Stimulated activated CD4-positive, alpha-beta T cell treated with anti-CD3 and anti-CD28 coated beads, TNF-alpha, amount 100 ng/mL, for 1 hour (primary cell): ENCODE measurements at places on chromosomes 6 and 20.

DNA sequence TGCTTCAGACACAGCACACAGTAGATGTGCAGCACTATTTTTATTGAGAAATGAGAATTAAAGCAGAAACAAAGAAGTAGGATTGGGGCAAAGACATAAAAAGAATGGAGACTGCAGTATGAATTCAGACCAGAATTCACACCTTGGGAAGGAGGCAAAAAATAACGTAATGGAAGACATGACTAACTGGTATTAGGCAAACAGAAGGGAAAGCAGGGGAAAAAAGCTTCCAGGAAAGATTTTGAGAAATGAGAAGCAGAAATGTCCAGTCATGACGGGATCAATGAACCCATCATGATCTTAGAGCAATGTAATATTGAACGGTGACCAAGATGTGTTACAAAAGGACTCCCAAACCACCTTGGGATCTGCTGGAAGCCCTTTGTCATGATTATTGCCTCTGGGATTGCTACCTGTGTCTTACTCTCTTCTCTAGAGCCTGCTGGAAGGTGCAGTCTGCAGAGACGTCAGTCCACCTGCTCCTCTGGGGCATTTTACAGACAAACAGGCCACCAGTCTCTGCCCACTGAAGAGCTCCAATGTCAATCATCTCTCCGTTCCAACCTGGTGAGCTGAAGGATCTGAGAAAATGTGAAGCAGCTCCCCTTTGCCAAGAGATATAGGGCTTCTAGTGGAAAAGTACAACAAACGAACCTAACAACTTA lies 8.7 kb downstream of the NUDT3 start:
- no peak for DNase-seq

DNA sequence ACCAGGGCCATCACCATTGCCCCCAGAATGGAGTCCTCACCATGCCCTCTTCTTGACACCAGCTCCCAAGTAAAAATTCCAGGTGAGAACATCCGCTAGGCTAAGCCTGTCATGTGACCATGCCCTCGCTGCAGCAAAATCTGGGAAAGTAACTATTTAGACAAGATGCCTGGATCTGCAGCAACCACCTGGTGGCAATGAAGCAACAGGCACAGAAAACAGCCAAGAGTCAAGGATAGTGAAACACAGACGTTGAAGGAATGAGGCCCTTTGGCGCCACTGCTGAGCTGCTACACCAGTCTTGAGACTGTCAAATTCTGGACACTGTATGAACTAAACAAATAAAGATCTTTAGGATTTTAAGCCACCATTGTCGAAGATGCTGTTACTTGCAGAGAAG lies 30.1 kb upstream of the TGM6 start:
- no peak for DNase-seq

DNA sequence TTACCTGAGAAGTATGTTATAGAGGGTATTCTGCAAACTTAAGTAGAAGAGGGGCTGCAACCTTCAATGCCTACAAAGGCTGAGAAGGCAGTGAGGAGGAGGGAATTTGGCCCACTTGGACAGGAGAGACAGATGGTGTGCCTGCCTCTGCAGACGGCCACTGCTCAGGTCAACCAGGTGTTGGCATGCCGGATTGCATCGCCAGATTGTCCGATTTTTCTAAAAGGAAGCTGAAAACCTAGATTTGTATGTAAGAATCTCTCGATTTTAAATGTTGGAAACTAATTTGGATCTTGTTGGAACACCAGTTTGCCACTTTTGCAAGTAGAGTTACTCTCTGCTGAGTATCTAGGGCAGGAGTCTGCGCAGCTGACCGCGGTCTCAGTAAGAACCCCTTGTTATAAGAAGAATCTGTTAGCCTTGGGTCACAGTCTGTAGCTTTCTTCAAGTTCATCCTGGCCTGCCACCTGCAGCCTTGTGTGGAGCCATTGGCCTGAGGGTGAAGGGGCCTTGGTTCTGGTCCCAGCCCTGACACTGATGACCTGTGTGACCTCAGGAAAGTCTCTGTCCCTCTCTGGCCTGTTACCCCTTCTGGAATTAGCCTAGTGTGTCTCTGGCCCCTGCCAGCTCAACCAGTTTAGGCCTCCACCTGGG lies 54.4 kb downstream of the TGM2 start:
- no peak for DNase-seq

- DNase-seq, result no peak
Measured at GRCh38 chr6:40755749-40756452, 168.7 kb upstream of the LRFN2 start.

- DNase-seq, result no peak
Measured at GRCh38 chr6:1640476-1640875, 30.8 kb downstream of the FOXC1 start.

GRCh38 chr20:35000311-35000921 lies 44.7 kb downstream of the MYH7B start:
- no peak for DNase-seq

DNA sequence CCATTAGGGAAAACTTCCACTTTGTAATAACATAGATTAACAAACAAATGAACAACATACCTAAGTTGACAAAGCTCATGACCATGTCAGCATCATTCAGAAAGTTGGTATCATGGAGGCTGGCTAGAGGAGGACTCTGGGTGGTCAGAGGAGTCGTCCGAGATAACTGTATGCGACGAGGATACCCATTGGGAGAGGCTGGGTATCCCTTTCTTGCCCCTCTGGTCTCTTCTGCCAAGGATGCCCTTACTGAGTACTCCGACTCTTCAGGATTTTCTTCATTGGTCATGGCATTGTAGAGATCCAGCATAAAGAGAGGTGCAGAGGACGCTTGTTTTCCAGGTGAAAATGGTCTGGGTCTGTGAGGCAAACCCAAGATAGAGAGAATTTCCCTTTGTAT lies 1.1 kb downstream of the BMP5 start:
- DNase-seq, result no peak

GRCh38 chr20:45796337-45797065 lies 4.7 kb downstream of the DNTTIP1 start:
- DNase-seq, result no peak

DNA sequence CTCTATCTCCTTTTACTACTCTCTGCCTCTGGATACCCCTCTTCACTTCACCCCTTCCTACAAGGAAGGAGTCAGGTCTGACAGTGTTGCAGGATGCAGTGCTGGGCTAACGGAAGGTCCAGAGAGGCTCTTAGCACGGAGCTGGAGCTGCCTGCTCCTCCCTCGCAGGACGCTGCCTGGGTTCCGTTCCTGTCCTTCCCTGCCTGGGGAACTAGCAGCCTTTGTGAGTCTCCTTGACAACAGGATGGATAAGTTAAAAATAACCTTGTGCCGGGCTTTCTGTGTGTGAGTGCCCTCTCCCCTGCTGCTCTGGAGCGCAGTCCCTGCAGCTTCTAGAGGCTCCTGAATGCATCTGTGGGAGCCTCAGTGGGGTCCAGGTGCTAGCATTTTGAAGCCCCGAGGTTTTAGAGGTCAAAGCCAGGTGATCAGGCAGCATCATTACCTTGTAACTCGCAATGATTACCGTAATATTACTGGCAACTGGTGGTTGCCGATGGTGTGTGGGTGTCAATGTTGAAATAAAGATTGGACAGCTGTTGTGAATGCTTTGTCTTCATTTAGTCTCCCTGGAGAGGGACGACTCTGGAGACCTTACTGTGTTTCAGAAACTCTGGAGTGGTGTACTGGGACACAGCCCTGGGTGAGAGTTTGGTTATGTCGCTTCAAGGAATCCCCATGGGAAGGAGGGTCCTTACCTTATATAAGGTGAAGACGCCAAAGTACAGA lies 44.4 kb downstream of the CDS2 start:
- no peak for DNase-seq

DNA sequence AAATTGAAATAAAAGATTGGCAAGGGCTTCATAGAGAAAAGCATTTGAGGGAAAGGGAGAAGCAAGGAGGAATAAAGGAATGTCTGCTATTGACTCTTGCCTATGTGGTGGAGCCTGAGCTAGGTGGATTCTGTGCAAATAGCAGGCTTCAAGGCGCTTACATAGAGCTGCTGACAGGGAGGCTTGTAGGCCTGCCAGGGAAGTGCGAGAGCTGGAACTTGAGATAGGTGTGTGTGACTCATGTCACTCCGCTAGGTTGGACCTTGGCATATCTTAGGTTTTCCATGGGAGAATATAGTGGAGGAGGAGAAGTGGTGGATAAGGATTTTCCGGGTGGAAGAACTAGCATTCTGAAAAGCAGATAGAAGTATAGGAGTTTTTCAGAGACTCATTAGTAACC lies 14.0 kb downstream of the SNRNP48 start:
- no peak for DNase-seq

DNA sequence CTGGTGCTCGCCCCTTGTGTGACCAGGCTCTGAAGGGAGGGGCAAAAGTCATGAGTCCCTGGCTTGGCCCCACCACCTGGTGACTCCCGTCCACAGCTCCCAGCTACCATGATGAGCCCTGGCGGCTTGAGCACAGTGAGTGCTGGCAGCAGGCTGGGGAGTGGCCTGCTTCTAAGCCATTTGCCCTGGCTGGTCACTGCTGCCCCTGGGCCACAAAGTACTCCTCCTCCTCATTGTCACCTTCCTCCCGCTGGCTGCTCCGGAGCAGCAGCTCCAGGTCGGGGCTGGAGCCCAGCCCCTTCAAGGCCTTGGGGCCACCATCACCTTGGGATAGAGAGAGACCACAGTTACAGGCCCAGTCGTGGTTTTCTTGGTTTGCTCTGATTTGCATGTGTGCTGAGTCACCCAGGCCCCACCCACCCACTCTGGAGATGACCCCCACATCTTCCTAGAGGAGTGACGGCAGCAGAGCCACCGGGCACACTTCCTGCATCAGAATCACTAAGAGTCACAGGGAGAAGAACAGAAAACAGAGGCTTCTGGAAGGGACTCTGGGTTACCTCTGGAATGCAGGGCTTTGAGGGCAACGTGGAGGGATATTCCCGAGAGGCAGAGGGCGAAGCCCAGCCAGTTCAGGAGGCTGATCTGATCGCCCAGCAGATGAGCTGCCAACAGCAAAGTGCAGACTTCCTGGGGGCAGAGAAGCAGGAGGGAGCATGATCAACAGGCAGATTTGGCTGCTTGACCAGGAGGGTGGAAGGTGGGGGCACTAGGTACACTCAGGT lies 42.1 kb upstream of the CDH22 start:
- DNase-seq, result no peak

DNA sequence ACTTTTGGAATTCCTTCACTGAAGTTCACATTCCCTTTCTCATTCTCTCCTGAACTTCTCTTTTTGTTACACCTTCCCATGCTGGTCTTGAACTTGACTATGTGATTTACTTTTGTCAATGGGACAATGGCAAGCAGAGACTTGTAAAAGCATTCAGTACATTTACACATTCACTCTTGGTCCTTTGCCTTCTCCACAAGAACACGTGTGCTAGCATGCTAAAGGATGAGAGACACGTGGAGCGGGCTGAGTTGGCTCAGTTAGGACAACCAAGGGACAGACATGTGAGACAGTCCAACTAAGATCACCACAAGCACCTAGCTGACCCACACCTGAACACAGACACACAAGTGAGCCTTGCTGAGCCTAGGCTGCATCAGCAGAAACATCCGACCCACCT lies 91.3 kb upstream of the PAK5 start:
- no peak for DNase-seq

GRCh38 chr6:119065382-119065781 lies 13.1 kb downstream of the FAM184A start:
- DNase-seq, result no peak

DNA sequence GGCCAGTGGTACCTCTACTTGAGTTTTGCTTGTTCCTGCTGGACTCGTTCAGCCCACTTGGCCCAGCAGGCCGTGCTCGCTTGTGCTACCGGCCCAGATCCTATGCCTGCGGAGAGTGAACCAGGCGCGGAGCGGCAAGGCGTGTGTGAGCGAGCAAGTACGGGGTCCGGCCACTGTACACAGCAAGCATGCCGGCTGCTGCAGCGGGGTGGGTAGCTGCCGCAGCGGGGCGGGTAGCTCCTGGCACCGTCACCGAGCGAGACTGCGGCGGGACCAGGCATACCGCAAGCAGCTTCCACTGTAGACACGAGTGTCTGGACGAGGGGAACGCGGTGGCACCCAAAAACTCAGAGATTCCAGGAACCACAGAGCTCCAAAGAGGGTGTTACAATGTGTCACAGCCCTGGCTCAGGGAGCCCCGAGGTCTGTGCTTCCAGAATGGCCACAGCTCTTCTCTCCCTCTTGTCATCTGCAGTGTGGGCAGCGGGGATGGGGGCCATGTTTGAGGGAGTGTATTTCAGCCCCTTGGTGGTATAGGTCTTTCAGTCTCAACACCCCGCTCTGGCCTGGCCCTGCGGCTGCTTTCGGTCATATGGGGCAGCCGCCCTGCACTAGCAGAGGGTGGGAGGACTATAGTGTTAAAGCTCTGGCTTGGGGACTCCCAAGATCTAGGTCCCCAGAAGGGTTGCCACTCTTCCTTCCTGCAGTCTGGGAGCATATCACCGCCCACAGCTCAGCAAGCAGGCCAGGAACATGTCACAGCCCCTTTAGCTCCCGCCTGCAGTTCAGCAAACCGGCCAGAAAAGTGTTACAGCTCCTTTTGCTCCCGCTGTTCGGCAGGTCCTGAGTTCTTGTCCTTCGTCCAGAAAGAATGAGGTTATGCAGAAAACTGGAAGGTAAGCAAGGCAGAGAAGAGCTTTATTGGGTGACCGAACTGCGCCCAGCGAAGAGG lies 6.1 kb upstream of the RWDD1 start:
- no peak for DNase-seq

- DNase-seq, result no peak
Measured at GRCh38 chr6:33854572-33855030, 50.8 kb upstream of the MLN start.

DNA sequence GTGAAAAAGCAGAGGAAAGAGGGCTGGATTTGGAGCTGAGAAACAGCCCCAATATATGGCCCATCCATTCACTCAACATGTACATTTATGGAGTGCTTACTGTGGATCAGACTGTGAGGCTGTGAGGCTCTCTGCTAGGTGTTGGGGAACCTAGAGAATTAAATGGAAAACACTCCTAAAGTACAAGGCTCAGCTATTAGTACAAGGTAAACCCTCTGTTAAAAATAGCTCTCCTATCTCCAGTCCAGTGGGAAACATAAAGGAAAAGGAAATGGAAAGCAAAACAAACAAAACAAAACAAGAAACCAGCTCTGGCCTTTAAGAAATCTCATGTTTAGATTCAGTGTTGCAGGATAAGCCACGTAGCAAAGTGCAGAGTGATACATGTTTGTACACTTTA lies 35.0 kb downstream of the LY86 start:
- no peak for DNase-seq

DNA sequence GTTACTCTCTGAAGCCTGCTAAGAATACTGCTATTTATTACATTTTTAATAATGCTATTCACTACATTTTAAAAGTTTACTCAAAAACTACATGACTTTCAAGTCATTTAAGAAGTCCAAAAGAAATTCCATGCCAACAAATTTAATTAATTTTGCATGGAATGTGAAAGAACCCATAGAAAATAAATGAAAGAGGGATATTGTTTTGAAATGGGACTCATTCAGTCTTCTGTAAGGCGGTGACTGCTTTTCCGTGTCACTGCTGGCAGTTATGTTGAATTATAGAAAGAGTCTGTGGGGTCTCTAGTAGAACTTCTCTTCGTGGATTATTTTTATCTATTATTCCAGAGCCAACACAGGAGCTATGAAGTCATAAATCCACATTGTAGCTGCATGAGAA lies 211.2 kb downstream of the LAMA2 start:
- no peak for DNase-seq
